SIG-M5 (cell line): ENCODE measurements at places on chromosomes 11 and 22.

GRCh38 chr11:65134240-65134951 is at the start of gene SYVN1:
Gene SYVN1, minus strand, starts transcription at chr11:65134519. Its CDS starts 918 bp downstream, at chr11:65133601.
- DNase-seq, result peak; percentile 21

DNA sequence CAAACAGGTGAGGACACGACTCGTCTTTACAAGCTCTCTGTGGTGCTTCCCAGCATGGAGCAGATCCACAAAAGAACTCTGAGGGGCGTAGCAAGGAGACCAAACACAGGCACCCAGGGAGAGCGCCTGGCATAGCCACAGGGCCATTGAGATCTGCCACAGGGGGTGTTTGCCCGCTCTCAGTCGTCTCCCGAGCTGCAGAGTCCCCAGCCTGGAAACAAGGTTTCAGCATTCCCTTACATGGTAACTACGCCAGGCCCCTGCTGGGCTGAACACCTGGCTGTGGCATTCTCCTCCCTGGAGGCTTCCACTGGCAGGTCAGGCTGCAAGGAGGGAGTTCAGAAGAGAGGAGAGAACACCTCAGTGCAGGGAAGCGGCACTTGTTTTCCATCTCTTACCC is 962.1 kb downstream of the NTM start:
- no peak for DNase-seq

DNA sequence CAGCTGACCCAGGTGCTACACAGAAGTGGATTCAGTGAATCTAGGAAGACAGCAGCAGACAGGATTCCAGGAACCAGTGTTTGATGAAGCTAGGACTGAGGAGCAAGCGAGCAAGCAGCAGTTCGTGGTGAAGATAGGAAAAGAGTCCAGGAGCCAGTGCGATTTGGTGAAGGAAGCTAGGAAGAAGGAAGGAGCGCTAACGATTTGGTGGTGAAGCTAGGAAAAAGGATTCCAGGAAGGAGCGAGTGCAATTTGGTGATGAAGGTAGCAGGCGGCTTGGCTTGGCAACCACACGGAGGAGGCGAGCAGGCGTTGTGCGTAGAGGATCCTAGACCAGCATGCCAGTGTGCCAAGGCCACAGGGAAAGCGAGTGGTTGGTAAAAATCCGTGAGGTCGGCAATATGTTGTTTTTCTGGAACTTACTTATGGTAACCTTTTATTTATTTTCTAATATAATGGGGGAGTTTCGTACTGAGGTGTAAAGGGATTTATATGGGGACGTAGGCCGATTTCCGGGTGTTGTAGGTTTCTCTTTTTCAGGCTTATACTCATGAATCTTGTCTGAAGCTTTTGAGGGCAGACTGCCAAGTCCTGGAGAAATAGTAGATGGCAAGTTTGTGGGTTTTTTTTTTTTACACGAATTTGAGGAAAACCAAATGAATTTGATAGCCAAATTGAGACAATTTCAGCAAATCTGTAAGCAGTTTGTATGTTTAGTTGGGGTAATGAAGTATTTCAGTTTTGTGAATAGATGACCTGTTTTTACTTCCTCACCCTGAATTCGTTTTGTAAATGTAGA is 1.7 kb downstream of the MALAT1 start:
- DNase-seq, result no peak

DNA sequence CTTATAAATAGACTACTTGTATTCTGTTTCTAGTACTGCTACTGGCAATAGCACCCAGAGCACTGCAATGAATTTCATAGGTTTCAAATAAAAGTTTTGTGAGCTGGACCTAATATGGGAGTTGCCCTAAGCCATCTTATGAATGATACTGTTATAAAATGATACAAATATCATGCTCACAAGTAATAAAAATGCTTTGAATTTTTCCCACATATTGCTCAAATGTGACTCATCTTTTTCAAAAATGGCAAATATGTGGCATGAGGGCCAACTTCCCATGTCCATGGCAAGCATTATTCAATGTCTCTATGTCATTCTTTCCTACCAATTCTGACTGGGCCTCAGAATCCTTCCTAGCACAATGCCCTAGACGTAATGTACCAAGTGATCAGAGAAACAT is 137.6 kb downstream of the TRPC6 start:
- no peak for DNase-seq

GRCh38 chr22:39518996-39519680 is 1.2 kb upstream of the ATF4 start:
- DNase-seq, result no peak

DNA sequence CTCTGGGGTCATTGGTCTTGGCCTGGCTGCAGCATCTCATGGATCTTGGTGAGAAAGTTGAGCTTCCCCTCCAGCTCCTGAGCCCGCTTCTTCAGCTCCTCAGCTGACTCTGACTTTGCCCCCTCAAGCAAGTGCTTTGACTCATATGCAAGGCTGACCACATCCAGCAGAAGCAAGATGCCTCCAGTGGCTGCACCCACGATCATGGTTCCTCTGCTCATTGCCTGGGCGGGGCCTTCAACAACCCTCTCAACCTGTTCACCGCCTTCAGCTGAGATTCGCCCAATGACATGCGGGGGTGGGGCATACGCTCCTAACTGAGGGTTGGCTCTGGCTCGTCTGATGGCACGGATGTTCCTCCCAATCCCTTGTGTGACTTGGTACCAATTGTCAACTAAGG is 11.9 kb downstream of the APOL2 start:
- DNase-seq, result no peak

GRCh38 chr22:47063071-47063509 is 300.6 kb downstream of the TBC1D22A start:
- no peak for DNase-seq

DNA sequence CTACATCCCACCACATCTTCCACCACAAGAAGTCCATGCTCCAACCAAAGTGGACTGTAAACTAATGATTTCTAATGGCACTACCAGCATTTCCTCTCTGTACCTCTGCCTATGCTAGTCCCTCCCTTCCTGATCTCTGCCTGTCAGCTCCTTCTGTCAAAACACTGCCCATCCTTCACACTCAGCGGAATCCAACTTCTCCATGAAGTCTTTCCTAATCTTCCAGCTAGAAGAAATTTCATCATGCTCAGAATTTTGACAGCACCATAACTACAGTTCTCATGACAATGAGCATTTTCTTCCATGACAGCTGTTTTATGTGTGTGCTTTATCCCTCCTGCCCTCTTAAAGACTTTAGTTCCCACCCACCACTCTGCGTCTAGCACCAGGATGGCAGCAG is 111.4 kb downstream of the SERGEF start:
- DNase-seq, result no peak

DNA sequence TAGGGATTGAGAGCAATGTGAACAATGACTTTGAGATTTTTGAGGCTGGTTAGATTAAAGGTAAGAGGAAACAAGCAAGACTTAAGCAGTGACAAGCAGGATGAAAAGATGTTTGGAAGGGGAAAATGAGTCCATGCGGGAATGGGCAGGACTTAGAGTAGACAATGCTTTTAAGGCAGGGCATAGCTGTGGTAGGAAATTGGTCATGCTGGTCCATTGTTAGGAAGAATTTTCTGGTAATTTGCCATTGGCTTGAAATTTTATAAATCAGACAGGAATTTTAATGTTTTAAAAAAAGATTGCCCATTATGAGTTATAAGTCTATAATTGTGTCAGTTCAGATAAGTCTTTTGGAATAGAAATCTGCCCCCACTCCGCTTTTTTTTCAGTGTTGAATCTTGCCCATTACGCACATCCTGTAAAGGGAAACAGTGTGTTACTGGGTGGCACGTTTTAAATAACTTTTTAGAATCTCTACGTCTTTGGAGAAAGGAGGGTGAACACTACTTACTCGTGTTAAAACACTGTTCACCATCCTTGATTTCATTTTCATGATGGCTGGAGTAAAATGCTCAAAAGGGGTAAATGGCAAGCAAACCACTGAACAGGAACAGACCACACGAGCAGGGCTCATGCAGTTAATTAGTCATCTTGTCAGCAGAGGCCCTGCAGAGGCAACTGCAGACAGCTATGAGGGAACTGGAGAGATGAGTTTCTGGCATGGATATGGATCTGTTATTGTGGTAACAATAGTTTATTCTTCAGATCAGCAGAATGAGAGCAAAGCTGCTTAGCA is 25.0 kb downstream of the SWAP70 start:
- DNase-seq, result peak; percentile 28
